ENCODE measurements at places on chromosomes 4 and X. TPM values are rescaled to one million over a fixed set of nuclear protein-coding genes. Genes with fewer than 3 reads are reported as not detected.

DGKK gene
- 0.03 TPM for total RNA-seq

RBMX2 gene
- total RNA-seq = 19.7 TPM

RIPPLY1 gene
- total RNA-seq = not detected

- DNase-seq = no peak
Measured at GRCh38 chrX:20594985-20595384, 328.3 kb upstream of the RPS6KA3 start.

DNA sequence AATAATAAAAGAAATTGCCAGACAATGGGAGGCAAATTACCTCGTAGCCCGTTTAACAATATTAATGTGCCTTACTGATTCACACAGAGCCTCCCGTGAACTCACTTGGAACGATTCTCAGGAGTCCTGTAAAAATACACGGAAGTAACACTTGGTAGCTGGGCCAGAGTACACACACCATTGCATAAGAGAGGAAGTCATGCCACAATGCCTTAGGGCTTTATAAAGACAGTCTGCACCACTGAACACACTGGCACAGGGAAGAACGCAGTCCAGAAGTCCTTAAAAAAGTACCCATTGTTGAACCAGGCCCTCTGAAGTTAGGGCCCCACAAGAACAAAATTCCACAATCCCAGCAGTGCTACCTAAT lies 15.1 kb downstream of the SLC2A9 start:
- DNase-seq = peak; percentile 28

GRCh38 chrX:40938423-40938822 lies 146.8 kb upstream of the USP9X start:
- DNase-seq = peak; percentile 16

All from lung (tissue), 17 donors.